ENCODE measurements at places on chromosomes 11 and 22. TPM values are rescaled to one million over a fixed set of nuclear protein-coding genes. Genes with fewer than 3 reads are reported as not detected.

The YPEL1 gene
- 1.8 TPM for polyA plus RNA-seq

The LMO2 gene
- 14.4 TPM for polyA plus RNA-seq

The SLC25A18 gene
- polyA plus RNA-seq = 2.3 TPM

The OR2AG2 gene
- polyA plus RNA-seq = 0.27 TPM

The APOA4 gene
- 0.17 TPM for polyA plus RNA-seq

The CATSPERZ gene
- polyA plus RNA-seq = 0.74 TPM

The FAM180B gene
- not detected for polyA plus RNA-seq

The SLC37A2 gene
- polyA plus RNA-seq = 73.4 TPM

The SCGB2A2 gene
- polyA plus RNA-seq = not detected

The OR52I1 gene
- polyA plus RNA-seq = not detected

The TMEM135 gene
- 8.2 TPM for polyA plus RNA-seq

The RIC3 gene
- polyA plus RNA-seq = 31.2 TPM

The SCGB1D2 gene
- 13.3 TPM for polyA plus RNA-seq

The GGTLC2 gene
- not detected for polyA plus RNA-seq

The SHISAL1 gene
- 2.4 TPM for polyA plus RNA-seq

The LIF gene
- polyA plus RNA-seq = 0.49 TPM

The MS4A4A gene
- polyA plus RNA-seq = 33.4 TPM

The TBX10 gene
- not detected for polyA plus RNA-seq

The THY1 gene
- 26.2 TPM for polyA plus RNA-seq

The DMC1 gene
- polyA plus RNA-seq = 0.08 TPM

The OR8D4 gene
- polyA plus RNA-seq = not detected

The PHLDA2 gene
- 8.9 TPM for polyA plus RNA-seq

The ZP1 gene
- polyA plus RNA-seq = 1.4 TPM

The OR52E4 gene
- not detected for polyA plus RNA-seq

The HSD17B12 gene
- 37.1 TPM for polyA plus RNA-seq

The SOX6 gene
- 2.7 TPM for polyA plus RNA-seq

The MAJIN gene
- polyA plus RNA-seq = not detected

The UBE2L6 gene
- polyA plus RNA-seq = 38.0 TPM

The MRGPRX4 gene
- polyA plus RNA-seq = not detected

The RAG2 gene
- polyA plus RNA-seq = not detected

The GGT5 gene
- 57.9 TPM for polyA plus RNA-seq

The ACRV1 gene
- polyA plus RNA-seq = 0.16 TPM

The SSTR3 gene
- polyA plus RNA-seq = 1.2 TPM

The OR5AS1 gene
- not detected for polyA plus RNA-seq

The RASSF10 gene
- polyA plus RNA-seq = not detected

The RIMBP3B gene
- not detected for polyA plus RNA-seq

The KRTAP5-9 gene
- 0.18 TPM for polyA plus RNA-seq

The USP2 gene
- 9.1 TPM for polyA plus RNA-seq

The RFPL2 gene
- polyA plus RNA-seq = 0.24 TPM

The SLC35C1 gene
- 7.8 TPM for polyA plus RNA-seq

The TECTA gene
- polyA plus RNA-seq = 2.6 TPM

Measured in adrenal gland (tissue), 19 donors.